IMR-90 (cell line): ENCODE measurements at places on chromosomes 11 and 22.

DNA sequence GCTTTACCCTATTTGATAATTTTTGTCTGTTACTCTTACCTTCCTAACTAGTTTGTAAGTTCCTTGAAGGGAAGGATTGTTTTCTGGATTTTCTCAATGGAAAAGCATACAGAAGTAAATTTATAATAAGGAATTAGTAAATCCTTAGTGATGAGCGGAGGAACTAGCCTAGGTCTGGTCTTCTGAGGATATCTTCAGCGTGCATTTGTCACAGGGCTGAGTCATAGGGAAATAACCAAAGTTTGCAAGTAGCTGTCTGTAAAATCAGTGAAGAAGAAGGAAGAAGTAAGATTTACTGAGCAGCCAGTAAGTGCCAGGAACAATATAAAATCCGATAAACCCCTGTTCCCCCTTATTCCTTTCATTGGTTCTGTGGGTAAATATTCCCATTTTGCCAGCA, 162.7 kb upstream of the SORL1-AS1 start:
- DNase-seq = peak; percentile 82

GRCh38 chr11:13448876-13449275, 14.1 kb downstream of the BTBD10 start:
- DNase-seq = peak; percentile 41

- peak; percentile 49 for DNase-seq
Measured at GRCh38 chr11:15159085-15159484, 44.4 kb downstream of the INSC start.

GRCh38 chr11:2212411-2213251, 41.0 kb upstream of the TH start:
- DNase-seq = no peak

DNA sequence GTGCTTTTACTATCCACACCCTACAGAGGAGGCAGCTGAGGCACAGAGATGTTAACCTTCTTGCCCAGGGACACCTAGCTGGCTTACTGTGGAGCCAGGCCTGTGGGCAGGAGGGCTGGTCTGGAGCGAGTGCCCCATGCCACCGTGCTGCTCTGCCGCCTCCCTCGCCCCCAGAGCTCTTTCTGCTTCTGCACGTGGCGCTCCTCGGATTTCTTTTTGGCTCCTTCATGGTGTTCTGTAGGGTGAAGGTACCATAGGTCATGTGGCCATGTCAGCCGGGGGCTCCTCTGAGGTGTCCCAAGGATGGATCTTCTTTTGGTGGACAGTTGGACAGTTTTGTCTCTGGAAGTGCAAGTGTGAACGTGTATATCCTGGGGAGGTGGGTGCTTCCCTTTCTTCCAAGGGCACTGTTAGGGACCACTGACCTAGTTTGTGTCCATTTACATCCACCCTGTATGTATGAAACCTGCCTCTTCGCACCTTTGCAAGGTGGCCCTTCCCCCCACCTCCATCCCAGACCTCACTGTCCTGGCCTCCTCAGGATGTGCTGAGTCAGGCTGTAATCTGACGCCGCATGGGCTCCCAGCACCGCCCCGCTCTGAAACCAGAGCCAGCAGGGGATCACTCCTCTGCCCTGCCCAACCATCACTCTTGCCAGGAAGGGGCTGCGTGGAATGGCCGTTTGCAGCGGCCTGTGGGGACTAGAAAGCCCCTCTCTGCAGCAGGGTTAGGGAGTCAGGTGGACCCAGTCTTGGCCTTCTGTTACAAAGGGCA, 31.7 kb downstream of the POLR3H start:
- peak; percentile 70 for DNase-seq

DNA sequence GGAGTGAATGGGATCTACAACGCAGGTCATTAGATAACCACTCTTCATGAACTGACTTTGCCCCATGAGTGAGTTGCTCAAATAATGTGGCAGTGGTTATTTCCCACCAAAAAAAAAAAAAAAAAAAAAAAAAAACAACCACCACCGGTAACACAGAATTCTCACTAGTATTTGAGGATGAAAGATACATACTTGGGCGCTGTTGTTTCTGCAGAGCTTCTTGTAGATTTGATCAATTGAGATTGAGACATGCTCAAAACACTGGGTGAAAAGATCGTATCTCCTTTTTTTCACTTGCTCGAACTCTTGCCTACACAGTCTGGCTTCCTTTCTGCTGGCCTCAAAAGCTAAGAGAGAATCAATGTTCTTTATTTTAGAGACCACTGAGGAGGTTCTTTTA, 44.1 kb downstream of the FAM118A start:
- no peak for DNase-seq

DNA sequence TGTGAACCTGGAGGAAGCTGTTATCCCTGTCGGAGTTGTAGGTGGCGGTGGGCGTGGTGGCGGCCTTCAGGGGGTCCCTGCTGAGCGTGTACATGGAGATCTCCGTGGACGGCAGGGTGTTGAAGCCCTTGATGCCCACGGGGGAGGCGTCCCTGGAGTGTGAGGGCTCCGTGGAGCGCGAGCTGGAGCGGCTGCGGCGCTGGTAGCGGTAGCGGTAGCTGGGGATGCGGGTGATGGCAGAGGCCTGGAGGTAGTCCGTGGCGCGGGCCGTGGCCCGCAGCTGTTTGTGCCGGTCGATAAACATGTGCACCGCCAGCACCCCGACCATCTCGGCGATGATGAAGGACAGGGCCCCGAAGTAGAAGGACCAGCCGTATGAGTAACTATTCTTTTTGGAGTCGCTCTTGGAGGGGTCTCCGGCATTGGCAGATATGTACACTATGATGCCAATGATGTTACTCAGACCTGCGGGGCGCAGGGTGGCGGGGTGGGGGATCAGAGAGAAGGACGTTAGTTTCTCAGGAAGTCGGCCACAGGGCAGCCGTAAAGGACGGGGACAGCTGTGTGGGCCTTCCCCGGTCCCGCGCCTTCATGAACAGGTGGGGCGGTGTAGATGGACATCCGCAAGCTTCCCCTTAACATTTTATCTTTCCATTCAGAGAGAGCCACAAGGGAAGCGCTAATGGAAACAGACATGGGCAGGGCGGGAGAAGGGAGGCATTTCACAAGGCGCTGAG, 35.6 kb upstream of the EIF3D start:
- no peak for DNase-seq

DNA sequence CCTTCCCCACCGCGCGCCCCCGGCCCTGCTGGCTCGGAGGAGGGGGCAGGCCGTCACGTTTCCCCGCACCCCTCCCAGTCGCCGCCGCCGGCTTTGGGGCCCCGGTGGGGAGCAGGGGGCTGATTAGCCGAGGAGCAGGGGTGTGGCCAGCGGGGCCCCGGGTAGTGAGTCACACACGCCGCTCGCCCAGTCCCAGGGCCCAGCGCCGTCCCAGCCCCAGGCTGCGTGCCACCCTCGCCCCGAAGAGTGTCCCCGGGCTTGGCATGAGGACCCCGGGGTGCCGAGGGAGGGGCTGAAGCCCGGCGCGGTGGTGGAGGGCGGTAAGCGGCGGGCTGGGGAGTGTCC, 34.4 kb downstream of the PRDM11 start:
- peak; percentile 41 for DNase-seq

GRCh38 chr22:48531761-48532435, 1295.8 kb downstream of the BRD1 start:
- no peak for DNase-seq

- DNase-seq = peak; percentile 41
Measured at GRCh38 chr11:67606093-67606491, 644 bp upstream of the NDUFV1 start.

GRCh38 chr22:41504816-41505215, 35.9 kb downstream of the ACO2 start:
- no peak for DNase-seq

DNA sequence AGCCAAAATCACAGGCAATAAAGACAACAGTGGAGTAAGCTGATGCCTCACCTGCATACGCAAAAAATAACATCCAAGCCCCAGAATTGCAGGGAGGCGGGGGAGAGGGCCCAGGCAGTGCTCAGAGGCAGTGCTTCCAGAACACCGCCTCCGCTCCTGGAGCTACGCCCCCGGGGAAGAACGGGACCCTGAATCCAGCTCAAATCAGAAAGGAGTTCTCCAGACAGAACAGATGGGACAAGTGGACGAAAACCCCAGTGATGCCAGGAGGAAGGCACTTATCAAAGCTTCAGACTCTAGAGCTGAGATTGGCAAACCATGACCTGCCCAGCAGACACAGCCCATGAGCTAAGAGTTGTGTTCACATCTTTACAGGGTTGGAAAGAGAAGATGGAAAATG, 683.9 kb downstream of the TBC1D22A start:
- DNase-seq = no peak

DNA sequence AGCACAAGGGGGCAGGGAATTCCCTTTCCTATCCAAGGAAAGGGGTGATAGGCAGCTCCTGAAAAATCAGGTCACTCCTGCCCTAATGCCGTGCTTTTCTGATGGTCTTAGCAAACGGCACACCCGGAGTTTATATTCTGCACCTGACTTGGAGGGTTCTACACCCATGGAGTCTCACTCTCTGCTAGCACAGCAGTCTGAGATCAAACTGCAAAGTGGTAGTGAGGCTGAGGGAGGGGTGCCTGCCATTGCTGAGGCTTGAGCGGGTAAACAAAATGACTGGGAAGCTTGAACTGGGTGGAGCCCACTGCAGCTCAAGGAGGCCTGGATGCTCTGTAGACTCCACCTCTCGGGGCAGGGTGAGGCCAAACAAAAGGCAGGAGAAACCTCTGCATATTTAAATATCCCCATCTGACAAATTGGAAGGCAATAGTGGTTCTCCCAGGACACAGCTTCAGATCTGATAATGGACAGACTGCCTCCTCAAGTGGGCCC, 194.7 kb downstream of the OR4A47 start:
- DNase-seq = no peak

DNA sequence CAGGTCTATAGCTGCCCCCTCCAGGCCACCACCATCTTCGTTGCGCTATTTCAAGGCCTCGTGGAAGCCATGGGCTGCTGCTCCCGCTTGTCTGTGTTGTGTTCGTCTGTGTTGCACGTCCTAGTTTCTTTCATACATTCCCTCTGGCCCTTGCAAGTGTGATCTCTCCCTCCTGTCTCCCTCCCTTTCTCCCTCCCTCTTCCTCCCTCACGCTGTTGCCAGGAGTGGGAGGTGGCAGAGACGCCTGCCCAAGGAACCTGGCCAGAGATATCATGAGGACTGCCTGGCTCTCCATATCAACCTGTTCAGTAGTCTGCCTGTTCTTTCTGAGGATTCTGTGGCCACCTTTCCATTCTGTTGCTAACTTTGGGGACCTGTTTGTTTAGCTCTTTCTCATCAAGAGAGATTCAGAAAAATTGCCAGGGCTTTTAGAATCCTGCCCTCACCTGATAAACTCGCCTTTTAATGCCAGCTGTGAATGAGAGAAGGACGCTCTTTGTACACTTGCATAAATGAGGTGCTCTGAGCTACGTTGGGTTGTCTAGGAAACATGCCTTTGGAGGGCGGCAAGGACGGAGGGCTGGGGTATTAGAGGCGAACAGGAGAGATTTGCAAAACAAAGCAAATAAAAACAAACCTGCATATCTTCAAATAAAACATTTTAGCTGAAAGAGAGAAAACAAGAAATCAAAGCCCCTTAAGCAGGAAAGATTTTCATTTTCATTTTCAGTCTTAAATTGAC, 185.2 kb downstream of the TBC1D22A start:
- DNase-seq = no peak

GRCh38 chr22:42202669-42203068, 67.8 kb downstream of the TCF20 start:
- peak; percentile 67 for DNase-seq

DNA sequence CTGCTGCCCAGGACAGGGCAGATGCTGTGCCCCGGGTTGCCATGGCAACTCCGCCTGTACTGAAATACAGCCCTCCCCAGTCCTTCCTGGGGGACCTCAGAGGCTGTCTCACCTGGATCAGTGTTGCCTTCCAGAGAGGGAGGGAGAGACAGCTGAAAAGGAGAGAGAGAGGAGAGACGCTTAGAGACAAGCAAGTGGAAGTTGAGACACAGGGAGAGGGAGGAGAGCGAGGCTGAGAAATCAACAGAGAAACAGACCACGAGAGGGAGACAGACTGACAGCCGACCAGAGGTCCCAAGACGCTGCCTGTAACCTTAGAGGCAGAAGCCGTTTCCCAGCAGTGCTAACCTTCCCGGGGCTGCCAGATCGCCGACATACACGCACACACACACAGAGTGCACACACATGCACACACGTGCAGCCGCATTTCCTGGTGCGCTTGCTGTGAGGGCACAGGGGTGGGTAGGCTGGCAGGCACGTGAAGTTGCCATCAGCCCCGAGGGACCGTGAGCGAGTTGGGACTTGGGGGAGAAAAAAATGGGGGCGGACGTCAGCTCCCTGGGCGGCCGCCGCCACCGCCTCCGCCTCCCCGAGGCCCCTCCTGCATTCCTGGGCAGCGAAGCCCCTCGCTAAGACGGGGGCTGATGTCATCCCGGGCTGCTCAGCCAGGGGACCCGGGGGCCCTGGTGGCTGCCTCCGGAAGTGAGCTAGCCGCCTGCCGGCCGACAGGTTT, 88.6 kb upstream of the CRYBB3 start:
- DNase-seq = peak; percentile 67

DNA sequence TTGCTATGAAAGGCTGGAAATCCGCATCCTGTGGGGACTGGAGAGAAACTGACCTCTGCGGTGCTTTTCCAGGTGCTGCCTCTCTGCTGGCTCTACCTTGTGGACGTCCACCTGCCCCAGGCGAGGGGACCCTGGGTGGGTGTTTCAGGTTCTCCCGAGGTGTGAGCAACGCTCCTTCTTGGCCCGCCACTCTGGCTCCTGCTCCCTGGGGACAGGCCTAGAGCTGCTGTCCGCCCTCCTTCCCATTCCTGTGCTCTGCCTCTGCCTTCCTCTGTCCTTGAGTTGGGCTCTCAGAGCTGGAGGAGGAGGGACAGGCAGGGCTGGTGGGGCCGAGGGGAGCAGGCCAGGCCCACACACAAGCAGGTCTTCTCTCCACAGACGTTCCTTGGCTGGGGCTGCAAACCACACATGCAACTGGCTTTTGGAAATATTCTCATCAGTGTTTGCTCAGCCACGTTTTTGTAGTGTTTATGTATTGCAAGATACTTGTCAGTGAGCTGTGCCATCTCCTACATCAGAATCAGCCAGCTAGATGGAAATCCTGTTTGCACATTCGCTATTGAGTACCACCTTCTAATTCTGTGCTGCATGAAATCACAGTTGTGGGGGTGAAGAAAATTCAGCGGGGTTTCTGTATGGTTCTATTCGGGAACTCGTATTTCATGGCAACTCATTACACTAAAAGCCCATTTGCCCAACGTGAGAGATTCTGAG, 1115.0 kb downstream of the BRD1 start:
- DNase-seq = no peak

GRCh38 chr11:11359611-11360010, 6.6 kb upstream of the CSNK2A3 start:
- DNase-seq = no peak

DNA sequence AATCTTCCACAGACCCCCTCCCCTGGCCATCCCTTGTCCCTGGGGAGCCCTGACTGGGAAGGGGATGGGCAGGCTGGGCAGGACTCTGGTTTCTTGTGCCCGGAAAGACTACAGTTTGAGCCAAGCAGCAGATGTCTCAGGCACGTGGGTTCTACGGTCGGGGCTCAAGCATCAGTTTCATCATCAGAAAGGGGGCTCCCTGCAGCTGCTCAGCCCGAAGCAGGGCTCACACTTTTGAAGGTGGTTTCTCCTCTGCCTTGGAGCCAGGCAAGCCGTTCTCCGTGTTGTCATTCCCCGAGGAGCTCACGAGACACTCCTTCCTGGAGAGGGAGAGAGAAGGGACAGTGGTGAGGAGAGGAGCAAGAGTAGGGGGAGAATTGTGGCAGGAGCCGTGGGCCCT, 15.8 kb downstream of the SCN4B start:
- no peak for DNase-seq
